Pulmonary artery endothelial cell (primary cell): ENCODE measurements at places on chromosomes 13 and 19. TPM values are rescaled to one million over a fixed set of nuclear protein-coding genes. Genes with fewer than 3 reads are reported as not detected.

Gene SCN1B
- total RNA-seq = 13.8 and 19.5 TPM in 2 replicates

Gene ELSPBP1
- total RNA-seq = not detected in 2 replicates

Gene WBP4
- total RNA-seq = 7.4 and 10.7 TPM in 2 replicates

Gene TEKTIP1
- not detected in 2 replicates for total RNA-seq

GRCh38 chr13:48542581-48543341 is 9.9 kb upstream of the RCBTB2 start:
- no peak for DNase-seq

GRCh38 chr19:4295972-4296771 is 6.0 kb downstream of the TMIGD2 start:
- DNase-seq = no peak

- DNase-seq = no peak
Observed at GRCh38 chr13:109922518-109922917, 136.1 kb upstream of the IRS2 start.

DNA sequence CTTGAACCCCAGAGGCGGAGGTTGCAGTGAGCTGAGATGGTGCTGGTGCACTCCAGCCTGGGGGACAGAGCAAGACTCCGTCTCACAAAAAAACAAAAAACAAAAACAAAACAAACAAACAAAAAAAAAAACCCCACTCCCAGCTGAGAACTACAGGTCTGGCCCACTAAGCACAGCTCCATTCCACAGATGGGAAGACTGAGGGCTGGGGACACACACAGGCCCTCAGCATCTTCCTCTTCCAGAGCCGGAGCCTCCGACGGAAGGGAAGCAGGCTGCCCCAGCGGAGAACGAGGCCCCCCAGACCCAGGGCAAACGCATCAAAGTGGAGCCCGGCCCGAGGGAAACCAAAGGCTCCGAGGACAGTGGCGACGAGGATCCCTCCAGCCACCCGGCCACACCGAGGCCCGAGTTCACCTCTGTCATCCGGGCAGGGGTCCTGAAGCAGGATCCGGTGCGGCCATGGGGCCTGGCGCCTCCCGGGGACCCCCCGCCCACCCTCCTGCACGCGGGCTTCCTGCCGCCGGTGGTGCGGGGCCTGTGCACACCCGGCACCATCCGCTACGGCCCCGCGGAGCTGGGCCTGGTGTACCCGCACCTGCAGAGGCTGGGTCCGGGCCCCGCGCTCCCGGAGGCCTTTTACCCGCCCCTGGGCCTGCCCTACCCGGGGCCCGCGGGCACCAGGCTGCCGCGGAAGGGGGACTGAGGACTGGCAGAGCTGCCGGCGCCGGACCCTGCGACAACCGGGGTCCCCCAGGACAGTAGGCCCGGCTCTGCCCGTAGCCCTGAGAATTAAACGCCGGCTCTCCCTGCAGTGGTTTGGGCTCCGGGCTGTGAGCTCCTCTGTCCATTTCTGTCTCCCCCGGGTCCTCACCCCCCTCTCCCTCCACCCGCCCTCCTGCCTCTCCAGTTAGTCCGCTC is 3.2 kb downstream of the TMEM160 start:
- no peak for DNase-seq
